ENCODE measurements at places on chromosomes 7 and 10.

DNA sequence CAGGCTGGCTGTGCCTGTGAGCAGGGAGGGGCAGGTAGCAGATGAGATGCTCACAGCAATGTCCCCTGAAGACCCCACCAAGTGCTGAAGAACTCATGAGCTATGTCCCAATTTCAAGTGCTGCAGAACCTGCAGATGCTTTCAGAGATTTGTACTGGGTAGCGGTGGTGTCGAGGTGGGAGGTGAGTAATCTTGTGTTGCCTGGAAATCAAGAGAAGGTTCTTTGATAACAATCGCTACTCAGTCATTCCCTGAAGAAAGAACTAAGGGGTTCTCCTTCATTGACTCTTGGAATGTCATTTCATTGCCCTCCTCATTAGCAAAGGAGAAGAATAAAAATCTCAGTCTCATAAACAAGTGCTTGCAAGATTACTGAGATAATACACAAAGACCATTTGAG is 246.4 kb downstream of the EMX2 start:
- no peak for DNase-seq

GRCh38 chr10:44865289-44865671 is 45.9 kb upstream of the TMEM72 start:
- DNase-seq: no peak

GRCh38 chr7:80181411-80181810 is 46.8 kb downstream of the GNAI1 start:
- DNase-seq: no peak

- peak; percentile 33 for DNase-seq
Observed at GRCh38 chr7:96034940-96035727, 262.8 kb downstream of the DYNC1I1 start.

GRCh38 chr7:156174428-156174827 is 362.2 kb upstream of the SHH start:
- no peak for DNase-seq

- no peak for DNase-seq
Observed at GRCh38 chr10:5604961-5605360, 61.4 kb downstream of the ASB13 start.

DNA sequence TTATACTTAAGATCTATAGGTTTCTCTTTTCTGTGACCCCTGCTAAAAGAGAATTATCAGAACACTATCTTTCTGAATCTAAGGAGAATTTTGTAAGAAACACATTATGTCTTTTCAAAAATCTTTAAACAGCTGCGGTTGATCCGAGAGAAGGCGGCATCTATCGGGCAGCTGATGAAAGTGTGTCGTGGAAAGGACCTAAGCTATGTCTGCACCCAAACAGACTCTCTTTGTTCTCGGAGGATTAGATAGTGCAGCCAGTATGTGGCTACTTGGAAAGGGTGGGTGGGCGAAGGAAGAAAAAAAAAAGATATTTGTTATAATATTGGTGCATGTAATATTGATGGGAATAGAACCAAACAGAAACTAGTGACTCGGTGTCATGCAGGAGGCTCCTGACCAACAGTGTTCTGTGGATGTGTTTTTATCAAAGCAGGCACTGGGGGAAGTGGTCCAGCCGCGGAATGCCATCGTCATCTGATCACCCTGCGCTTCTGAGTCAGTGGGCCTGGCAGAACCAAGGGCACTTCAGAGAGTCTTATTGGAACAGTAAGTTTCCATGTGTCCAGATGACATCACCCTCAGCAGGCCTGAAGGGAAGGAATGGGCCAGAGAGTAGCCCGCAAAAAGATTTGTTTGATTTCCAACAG is 509.7 kb upstream of the AKR1E2 start:
- DNase-seq: no peak

- no peak for DNase-seq
Observed at GRCh38 chr10:46239247-46239646, 47.5 kb upstream of the ANTXRL start.

DNA sequence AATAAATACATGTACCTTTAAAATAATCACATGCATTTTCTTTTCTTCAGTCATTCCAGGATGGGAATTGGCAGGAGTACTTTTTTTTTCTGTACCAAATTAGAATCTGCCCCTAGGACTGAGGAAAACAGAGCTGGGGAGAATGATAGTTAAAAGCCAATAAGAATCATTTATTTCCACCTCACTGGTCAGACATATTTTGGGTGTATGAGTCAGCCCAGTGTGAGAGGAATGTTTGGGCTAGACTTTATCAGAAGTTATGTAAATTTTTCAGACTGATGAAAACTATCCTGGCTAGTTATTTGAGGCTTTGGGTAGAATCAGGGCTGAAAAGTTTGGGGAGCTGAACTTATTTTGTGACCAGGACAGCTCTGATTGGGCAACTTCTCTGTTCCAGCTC is 303.1 kb upstream of the NPSR1 start:
- no peak for DNase-seq

GRCh38 chr10:112481602-112482001 is 34.6 kb downstream of the VTI1A start:
- no peak for DNase-seq

DNA sequence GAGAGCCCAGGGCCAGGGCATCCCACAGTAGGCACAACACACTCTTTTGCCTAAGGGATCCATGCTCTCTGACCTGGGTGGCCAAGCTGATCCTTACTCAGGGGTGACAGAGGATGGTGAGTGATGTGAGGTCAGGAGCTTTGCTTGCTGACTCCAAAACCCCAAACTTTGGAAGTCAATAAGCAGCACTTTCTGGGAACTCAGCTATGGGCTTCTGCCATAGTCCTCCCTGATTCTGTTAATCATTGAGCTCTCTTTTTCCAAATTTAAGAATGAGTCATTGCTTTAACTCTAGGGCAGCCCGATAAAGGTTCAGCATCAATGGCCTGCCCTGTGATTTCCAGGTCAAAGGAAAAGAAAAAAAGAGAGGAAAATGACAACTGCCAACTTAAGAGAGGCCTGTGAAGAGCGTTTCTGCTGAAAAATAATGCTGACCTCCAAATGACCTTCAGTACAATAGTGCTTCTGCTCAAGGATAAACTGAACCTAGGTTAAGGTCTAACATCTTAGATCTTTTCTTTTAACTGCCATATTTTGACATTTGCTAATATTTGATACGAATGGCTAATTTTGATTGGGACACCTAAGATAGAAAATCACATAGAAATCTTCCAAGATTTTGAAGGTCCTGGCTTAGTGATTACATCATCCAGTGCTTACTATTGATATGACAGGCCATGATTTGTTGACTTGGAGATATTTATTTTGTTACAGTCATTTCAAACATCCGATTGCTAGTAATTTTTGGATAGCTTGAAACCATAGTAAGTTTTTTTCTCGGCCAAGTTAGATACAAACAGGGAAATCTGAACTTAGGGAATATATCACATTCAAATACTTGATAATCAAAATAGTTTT is 20.8 kb upstream of the RELN start:
- no peak for DNase-seq

DNA sequence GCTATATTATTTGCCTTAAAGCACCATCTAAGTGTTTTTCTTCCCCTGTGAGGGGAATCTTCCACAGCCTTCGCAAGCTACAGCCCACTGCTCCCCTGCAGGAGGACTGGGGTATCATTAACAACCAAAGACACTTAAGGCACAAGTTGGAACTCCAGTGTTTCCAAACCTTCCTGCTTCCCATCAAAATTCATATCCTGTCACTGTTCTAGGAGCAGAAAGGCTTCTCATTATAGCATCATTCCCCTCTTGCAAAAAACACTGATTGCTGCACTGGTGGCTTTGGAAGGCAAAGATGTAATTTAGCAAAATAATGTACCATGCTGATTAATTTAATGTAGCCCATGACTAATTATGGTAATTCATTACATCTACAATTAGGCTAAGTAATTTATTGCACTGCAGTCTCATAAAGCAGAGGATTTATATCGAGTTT is 207.2 kb downstream of the SKAP2 start:
- DNase-seq: no peak

GRCh38 chr7:2567679-2568278 is 9.0 kb downstream of the IQCE start:
- peak; percentile 59 for DNase-seq

DNA sequence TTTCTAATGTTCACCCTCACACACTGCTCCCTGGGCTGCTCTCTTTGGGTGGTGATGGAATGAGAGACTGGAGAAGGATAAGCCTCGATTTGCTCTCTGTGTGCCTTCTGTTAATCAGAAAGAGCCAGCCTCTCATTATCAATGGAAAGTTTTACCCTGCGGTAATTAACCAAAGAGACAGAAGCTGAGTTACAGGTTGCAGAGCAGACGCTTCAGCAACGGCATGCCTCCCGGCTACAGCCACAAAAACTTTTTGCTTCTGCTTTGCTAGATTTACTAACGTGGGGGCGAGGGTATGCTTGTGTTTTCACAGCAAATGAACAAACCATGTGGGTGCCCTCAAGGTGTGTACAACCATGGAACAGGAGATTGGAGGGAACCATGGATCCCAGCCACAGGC is 18.0 kb downstream of the GIMAP4 start:
- DNase-seq: no peak

DNA sequence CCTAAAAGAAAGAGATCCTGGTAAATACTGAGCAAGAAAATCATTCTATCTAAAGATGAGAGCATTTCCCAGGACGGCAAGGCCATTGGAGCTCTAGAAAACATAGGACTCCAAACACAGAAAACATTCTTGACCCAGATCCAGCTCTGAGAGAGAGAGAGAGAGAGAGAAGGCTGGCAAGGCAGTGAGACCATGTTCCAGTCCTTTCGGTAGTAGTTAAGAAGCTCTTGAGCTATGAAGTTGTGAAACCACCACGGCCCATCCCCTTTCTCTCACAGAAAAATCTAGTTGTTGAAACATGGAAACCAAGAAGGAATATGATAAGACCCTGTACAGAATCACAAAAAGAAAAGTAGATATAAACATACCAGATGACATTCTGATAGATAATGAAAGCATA is 212.4 kb upstream of the NPSR1 start:
- DNase-seq: no peak

DNA sequence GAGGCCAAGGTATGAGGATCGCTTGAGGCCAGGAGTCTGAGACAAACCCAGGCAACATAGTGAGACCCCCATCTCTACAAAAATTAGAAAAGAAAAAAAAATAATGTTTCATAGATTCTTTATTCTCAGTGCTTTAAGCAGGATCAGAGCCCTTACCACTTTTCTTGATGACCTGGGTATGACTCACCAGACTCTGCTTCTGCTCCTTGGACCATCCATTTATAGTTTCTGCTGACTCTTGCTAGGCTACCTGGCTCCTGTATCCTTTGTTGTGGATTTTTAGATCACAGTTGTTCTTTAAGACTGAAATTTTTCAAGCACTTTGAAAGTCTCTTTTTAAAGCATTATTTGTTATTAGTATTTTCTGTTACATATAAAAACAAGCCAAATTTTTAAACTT is 411.1 kb downstream of the GFRA1 start:
- DNase-seq: no peak

GRCh38 chr7:31096877-31097258 is 44.8 kb downstream of the ADCYAP1R1 start:
- no peak for DNase-seq

DNA sequence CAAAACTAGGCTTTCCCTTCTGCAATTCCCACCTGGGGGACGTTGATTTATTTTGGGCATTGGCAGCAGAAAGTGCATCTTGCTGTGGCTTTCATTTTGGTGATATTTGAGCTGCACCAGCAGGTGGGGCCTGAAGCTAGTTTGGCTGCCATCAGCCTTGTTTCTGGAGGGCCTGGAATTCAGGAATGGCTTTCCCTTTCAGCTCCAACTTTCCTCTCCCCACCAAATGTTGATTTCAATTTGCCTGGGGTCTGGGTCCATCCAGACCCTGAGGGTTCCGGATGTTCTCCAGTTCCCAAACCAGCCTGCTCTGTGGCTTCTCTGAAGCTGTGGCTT is 640.4 kb downstream of the TYW1 start:
- DNase-seq: no peak

DNA sequence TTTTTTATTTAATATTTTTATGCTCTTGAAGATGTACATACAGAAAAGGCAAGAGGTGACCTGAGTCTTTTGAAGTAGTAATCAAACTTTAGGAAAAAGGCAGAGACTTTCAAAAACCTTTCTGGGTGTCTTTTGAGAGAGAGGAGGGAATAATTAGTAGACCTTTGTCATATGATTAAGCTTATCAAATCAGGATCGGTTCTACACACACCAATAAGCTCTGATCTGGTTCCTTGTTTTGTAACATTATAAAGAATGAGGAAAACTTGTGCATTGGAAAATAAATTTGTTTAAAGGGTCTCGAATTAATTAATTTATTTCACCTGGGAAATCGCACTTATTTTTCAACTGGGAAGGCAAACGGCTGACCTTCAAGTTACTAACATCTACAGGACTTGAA is 11.9 kb downstream of the TWIST1 start:
- no peak for DNase-seq

DNA sequence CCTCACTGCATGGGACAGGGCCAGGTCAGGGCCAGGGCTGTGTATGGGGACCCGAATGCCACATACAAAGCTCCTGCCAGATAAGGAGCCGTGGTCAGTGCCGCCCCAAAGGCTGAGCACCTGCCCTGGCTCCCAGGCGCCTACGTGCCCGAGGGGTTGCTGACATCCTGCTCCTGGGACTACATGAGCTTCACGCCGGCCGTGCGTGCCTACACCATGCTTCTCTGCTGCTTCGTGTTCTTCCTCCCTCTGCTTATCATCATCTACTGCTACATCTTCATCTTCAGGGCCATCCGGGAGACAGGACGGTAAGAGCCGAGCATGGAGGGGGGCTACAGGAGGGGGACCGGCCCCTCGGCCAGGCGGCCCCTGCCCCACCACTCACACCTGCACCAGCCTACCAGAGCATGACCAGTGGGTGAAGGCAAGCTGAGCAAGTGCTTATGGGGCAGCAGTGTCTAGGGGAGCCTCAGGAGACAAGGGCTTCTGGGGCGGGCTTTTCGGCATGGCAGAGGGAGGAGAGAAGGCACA is 4.9 kb downstream of the OPN4 start:
- peak; percentile 13 for DNase-seq

DNA sequence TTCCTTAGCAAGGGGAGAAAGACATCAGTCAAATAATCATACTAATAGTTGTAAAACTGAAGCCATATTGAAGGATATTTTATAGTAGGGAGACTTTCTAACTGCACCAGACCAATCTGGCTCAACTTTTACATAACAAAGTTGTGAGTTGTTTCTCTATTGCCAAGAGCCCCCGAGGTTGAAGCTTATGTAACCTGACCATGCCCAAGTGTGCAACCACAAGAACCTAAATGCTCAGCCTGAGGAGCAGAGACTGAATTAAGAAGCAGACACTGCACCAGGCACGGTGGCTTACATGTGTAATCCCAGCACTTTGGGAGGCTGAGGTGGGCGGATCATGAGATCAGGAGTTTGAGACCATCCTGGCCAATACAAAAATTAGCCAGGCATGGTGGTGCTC is 77.3 kb upstream of the ARMC3 start:
- no peak for DNase-seq

DNA sequence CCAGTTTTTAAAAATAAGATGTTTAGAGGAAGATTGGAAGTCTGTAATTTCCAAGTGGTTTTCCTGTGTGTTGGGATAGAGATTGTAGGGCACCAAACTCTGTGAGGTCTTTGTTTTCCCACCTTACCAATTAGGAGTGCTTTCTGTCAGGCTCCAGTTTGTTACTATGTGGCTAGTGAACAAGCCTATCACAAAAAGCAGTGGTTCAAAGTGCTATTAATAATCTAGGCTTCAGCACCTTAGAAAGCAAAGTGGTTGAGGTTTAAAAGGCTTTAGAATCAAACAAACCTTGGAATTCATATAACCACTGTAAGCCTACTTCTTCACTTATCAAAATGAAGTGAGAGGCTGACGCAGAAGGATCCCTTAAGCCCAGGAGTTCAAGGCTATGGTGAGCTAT is 11.1 kb upstream of the ANAPC16 start:
- DNase-seq: no peak
